ENCODE measurements at places on chromosomes 11 and 22. TPM values are rescaled to one million over a fixed set of nuclear protein-coding genes. Genes with fewer than 3 reads are reported as not detected.

Gene OR5A1
- polyA plus RNA-seq, result 0.03 TPM

- DNase-seq, result no peak
These were observed 22.4 kb upstream of the GNB1L start for GRCh38 chr22:19876941-19877625.

DNA sequence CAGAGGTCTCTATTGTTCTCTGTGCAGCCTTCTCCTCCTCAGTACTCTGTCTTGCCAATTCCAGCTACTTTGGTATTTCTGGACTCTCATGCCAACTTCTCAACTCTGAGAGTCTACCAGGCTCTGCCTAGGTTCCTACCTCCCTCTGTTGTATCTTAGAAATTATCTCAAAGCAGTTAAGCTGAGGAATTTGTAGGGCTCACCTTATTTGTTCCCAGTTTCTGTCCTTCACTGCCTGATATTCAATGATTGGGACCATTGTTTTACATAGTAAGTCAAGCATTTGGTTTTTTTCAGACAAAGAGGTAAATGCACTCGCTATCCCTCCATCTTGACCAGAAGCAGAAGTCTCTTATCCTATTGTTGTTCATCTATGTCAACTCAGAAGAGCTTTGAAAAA lies 205.0 kb upstream of the PGR start:
- DNase-seq, result no peak

DNA sequence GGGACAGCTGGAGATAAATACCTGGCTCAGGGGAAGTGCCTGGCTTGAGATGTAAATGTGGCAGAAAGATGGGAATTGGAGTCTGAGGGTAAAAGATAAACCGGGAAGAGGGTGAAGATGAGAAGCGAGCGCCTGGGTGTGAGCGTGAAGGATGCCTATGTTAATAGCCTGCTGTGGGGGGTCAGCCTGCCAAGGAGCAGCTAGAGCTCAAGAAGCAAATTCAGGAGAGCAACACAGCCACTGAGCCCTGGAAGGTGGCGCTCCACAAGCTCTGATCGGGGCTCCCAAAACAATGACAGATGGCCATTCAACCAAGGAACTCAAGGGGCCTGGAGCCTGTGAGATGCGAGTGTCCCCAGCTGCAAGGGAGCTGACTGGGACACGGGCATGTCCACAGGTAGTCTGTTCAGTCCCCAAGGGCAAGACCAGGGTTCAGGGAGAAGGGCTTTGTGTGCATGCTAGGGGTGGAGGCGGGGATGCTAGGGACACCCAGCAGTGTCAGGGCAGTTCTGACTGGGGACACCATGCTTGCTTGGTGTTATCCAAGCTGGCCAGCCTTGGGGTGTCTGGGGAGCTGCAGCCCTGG lies 2.8 kb downstream of the GSC2 start:
- DNase-seq, result no peak

Gene VSIG2
- polyA plus RNA-seq, result 8.5 TPM

Gene DAGLA
- 3.2 TPM for polyA plus RNA-seq

GRCh38 chr11:101436511-101437142 lies 147.2 kb downstream of the TRPC6 start:
- peak; percentile 31 for DNase-seq

Gene OR8D1
- polyA plus RNA-seq, result not detected

DNA sequence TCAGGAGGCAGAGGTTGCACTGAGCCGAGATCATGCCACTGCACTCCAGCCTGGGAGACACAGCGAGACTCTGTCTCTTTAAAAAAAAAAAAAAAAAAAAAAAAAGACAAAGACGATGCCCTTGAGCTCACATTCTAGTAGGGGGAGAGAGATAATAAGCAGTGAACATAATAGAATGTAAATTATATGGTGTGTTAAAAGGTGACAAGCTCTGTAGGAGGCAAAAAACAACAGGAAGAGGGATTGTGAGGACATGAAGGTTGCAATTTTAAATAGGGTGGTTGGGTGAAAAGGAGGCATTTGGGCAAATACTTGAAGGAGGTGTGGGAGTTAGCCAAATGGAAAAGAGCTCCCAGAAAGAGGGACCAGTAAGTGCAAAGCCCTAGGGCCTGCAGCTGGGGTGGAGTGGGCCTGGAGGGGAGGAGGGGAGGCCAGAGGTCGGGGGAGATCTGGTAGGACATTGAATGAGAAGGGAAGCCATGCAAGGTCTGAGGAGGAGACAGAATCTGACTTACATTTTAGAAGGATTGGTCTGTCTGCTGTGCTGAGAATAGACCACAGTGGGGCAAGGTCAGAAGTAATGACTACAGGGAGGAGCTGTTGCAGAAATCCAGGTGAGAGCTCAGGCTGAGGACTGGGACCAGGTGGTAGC lies 26.6 kb downstream of the P2RY2 start:
- no peak for DNase-seq

GRCh38 chr11:29495676-29496075 lies 521.2 kb downstream of the KCNA4 start:
- DNase-seq, result no peak

GRCh38 chr11:124085997-124086846 lies 29.0 kb upstream of the VWA5A start:
- no peak for DNase-seq

DNA sequence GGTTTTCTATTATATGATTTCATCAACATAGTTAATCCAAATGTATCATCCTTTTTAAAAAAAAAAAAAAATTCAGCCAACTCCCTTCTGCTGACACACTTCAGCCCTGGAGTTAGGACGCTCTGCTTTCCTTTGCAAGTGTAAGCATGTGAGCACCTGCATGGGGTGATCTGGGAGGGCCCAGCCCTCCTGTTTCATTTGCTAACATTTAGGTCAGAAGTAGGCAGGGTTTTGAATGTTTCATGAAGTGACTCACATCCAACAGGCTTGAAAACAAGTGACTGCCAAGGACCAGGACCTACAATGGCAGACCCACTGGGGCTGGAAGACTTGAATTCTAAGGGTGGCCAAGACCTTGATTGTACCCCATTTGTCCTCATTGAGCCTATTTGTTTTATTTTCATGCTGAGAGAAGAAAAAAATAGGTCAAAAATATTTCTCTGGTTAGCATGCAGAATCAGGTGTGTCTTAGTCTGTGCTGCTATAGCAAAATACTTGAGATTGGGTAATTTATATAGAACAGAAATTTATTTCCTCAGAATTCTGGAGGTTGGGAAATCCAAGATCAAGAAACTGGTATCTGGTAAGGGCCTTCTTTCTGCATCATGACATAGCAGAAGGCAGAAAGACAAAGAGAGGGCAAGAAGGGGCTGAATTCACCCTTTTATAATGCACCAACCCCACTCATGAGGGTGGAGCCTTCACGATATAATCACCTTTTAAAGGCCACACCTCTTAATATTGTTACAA lies 137.6 kb downstream of the CD44 start:
- DNase-seq, result no peak

GRCh38 chr11:66318600-66318970 lies 1.7 kb upstream of the CD248 start:
- no peak for DNase-seq

GRCh38 chr11:124197999-124198398 lies 14.9 kb downstream of the OR10D3 start:
- no peak for DNase-seq

Gene NRIP3
- polyA plus RNA-seq, result 1.0 TPM

DNA sequence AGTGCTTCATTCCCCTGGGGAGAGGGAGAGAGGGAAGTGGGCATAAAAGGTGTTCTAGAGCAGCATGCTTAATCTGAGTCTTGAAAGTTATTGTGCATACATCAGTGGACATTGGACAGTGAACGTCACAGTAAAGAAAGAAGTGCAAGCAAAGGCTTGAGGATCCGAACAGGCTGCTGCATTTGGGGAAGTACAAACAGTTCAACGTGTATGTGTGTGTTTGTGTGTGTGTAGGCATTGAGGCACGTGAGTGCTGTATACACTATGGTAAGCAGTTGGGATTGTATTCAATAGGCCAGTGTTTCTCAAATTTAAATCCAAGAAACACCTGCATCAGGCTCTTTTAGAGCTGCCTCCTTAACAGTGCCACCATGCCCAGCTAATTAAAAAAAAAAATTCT lies 10.4 kb upstream of the EIF3M start:
- DNase-seq, result no peak

GRCh38 chr11:77883775-77884174 lies 62.8 kb downstream of the AAMDC start:
- no peak for DNase-seq

DNA sequence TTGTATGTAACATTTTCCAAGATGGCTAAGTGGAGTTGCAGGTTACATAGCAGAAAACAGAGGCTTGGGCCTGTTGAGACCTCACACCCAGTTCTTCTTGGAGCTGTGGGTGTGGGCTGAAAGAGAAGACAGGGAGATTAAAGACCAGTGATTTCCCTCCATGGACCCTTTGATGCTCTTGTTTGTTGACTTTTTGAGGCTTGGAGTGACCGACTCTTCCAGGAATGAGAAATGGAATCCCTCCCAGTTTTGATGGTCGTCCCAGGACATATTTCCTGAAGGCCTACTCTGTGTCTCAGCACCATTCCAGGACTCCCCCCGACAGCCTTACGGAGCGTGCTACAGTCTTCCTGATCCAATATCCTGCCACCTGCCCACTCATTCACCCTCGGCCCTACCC lies 96.9 kb downstream of the PTPRJ start:
- no peak for DNase-seq

- no peak for DNase-seq
These were observed 50.2 kb upstream of the SMIM38 start for GRCh38 chr11:69105461-69106030.

GRCh38 chr11:74232311-74232950 lies 61.3 kb downstream of the PPME1 start:
- DNase-seq, result no peak

Gene C11orf16
- polyA plus RNA-seq, result 0.96 TPM

- DNase-seq, result no peak
These were observed 38.6 kb upstream of the BMAL1 start for GRCh38 chr11:13238879-13239514.

Gene MRPL17
- polyA plus RNA-seq, result 61.2 TPM

GRCh38 chr11:113163291-113164030 lies 150.9 kb upstream of the TTC12 start:
- no peak for DNase-seq

GRCh38 chr11:57230791-57231538 lies 6.1 kb downstream of the APLNR start:
- DNase-seq, result no peak

Gene KCNJ4
- 0.18 TPM for polyA plus RNA-seq

DNA sequence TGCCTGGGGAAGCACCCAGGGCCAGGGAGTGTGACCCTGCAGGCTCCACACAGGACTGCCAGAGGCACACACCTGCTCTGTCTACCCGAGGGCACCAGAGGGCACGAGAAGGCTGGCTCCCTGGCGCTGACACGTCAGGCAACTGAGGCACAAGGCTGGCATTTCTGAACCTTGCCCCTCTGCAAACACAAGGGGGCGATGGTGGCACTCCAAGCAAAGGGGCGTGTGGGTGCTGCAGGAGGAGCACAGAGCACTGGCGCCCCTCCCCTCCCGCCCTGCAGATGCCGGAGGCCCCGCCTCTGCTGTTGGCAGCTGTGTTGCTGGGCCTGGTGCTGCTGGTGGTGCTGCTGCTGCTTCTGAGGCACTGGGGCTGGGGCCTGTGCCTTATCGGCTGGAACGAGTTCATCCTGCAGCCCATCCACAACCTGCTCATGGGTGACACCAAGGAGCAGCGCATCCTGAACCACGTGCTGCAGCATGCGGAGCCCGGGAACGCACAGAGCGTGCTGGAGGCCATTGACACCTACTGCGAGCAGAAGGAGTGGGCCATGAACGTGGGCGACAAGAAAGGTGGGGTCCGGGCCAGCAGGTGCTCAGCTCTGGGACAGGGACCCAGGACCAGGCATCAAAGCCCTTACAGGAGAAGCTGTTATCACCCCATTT lies 20.8 kb upstream of the TXNRD2 start:
- peak; percentile 66 for DNase-seq

Gene ANO5
- 6.5 TPM for polyA plus RNA-seq

Gene IGLL1
- 0.40 TPM for polyA plus RNA-seq

Gene JAML
- polyA plus RNA-seq, result 1.5 TPM

Gene CACNA1I
- polyA plus RNA-seq, result 0.13 TPM

- no peak for DNase-seq
These were observed 7.0 kb downstream of the HPS5 start for GRCh38 chr11:18314784-18315523.

GRCh38 chr11:73324665-73325035 lies 16.6 kb downstream of the ARHGEF17 start:
- DNase-seq, result no peak

Gene RABL2B
- polyA plus RNA-seq, result 92.4 TPM

- no peak for DNase-seq
These were observed 156.6 kb upstream of the POU2AF2 start for GRCh38 chr11:111088847-111089355.

- peak; percentile 57 for DNase-seq
These were observed 8.7 kb upstream of the TTC12 start for GRCh38 chr11:113305440-113306336.

GRCh38 chr11:86818462-86819192 lies 18.3 kb downstream of the PRSS23 start:
- no peak for DNase-seq

GRCh38 chr22:37167981-37168647 lies 18.4 kb upstream of the IL2RB start:
- no peak for DNase-seq

DNA sequence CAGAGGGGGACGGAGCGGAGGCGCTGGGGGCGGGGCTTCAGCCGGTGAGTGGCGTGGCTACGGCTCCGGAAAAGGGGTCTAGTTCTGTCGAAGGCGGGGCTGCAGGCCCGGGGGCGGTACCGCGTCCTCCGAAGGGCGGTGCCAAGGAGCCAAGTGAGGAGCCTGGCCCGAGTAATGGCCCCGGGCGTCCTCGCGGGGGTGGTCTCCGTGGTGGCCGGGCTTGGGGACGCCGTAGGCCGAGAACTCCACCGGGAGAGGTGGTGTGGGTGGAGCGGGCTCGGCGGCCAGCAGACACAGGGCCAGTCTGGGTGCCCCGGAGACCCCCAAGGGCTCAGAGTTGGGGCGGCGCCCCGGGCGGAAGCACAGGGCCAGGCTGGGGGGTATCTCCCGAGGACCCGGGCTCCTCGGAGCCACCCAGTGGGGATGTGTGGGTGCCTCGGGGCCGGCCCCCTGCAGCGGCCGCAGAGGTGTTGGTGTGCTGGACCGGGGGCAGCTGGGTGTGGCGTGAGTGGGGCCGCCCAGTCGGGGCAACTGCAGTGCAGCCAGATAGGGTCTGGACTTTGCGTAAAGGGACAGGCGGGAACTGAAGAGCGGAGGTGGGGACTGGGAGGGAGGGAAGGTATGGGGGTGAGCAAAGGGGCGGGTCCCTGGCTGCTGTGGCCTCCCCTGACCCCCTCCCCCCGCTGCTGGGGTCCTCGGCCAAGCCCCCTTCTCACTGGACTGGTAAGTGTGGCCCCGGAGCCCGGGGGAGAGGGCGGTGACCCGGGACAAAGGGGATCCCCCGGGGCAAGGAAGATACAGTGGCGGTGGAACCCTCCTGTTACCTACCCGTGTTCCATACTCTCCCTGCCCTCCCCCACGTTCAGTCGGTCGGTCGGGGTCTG lies 838 bp downstream of the FKBP2 start:
- DNase-seq, result no peak

- no peak for DNase-seq
These were observed 9.9 kb upstream of the MYEOV start for GRCh38 chr11:69284081-69284511.

Gene E2F8
- polyA plus RNA-seq, result 11.4 TPM
